ENCODE measurements at places on chromosomes 12 and 14. TPM values are rescaled to one million over a fixed set of nuclear protein-coding genes. Genes with fewer than 3 reads are reported as not detected.

The CACNA1C gene
- polyA plus RNA-seq: 0.71 TPM

DNA sequence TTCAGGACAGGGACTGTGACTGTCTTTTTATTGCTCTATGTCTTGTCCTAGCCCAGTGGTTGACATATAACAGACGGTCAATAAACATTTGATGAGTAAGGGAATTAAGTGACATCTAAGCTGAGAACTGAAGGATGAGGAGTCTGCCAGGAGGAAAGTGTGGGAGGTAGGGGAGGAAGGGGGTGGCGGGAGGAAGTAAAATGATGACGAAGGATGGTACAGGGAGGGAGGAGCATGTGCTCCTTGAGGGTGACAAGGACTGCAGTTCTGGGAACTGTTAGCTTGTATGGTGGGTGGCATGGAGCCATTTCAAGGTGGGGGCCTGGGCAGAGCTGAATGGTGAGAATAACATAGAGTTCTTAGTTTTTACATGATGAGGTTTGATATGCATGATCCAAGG, 64.4 kb downstream of the RGS6 start:
- no peak for DNase-seq

The GRIN2B gene
- polyA plus RNA-seq: 0.02 TPM

The IFI27L2 gene
- 118 TPM for polyA plus RNA-seq

DNA sequence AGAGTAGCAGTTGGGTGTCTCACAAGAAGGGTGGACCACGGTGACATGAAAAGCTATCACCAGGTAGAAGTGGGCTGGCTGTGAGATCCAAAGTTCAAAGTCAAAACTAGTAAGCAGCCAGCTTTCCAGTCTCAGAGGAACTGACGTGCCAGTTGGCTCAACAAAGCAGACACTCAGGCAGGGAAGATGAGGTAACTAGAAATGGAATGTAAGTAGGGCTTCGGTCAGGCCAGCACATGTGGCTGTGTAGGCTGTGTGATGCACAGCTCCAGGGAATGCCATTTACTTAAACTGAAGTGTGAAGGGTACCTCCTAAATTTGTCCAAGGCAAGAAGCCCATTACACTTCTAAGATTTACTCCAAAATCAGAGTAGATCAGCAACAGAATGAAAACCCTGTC, 43.6 kb downstream of the PTPRR start:
- no peak for DNase-seq

The COCH gene
- 1.7 TPM for polyA plus RNA-seq

- no peak for DNase-seq
These were observed 228.4 kb downstream of the SPTSSA start for GRCh38 chr14:34233619-34234018.

Data from thymus (tissue), 14 donors.